ENCODE measurements at places on chromosomes 16 and 17. TPM values are rescaled to one million over a fixed set of nuclear protein-coding genes. Genes with fewer than 3 reads are reported as not detected.
A peak's percentile ranks its signal among the peaks of the same experiment; 100 is the strongest.

- peak; percentile 99 for DNase-seq
Observed at GRCh38 chr17:56699186-56699894, 105.8 kb downstream of the NOG start.

GRCh38 chr16:47780213-47780875, 319.2 kb downstream of the PHKB start:
- no peak for DNase-seq

- DNase-seq = peak; percentile 84
Observed at GRCh38 chr16:31052114-31052513, 18.8 kb downstream of the STX4 start.

DNA sequence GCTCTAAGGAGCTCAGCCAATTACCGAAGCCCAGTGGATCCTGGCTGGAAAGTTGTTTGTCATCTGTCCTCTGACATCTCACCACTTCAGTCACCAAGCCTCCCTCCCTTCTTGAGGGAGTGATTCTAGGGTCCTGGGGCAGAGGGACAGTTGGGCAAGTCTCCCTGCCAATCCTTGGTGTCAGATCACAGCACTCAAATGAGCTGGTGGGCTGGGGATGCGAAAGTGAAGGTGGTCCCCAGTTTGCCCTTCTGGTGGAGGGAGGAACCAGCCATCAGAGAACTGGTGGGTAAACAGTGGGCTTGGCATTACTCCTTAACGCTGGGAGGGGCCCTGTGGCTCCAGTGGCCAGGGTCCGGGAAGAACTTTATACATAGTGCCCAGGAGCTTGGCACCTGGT, 4.4 kb upstream of the CALB2 start:
- no peak for DNase-seq

GRCh38 chr17:73431401-73432205, 119.8 kb upstream of the CDC42EP4 start:
- DNase-seq = no peak

DNA sequence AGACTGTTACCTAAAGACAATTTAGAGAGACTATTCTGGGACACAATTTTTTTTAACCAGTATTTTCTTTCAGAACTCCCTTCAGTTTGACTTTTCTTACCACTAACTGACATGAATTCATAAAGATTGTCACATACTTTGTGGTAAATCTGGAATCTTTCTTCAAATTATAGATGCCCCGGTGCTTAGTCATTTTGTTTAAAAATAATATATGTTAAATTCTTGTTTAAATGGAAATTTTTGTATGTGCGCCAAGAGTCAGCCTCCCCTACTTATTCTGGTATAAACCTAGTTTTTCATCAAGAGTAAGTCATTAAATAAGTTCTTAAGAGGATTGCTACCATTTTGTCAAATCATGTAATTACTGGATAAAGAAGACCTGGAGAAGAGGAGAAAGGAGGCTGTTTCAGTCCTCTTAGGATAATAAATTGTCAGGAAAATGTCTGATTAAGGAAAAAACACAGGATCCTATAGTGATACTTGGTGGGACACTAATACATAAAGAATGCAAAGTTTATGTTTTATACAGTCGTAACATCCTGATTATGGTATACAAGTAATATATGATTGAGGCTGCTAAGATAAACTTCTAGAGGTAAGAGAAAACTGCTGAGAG, 424.4 kb downstream of the PMP22 start:
- DNase-seq = no peak

DNA sequence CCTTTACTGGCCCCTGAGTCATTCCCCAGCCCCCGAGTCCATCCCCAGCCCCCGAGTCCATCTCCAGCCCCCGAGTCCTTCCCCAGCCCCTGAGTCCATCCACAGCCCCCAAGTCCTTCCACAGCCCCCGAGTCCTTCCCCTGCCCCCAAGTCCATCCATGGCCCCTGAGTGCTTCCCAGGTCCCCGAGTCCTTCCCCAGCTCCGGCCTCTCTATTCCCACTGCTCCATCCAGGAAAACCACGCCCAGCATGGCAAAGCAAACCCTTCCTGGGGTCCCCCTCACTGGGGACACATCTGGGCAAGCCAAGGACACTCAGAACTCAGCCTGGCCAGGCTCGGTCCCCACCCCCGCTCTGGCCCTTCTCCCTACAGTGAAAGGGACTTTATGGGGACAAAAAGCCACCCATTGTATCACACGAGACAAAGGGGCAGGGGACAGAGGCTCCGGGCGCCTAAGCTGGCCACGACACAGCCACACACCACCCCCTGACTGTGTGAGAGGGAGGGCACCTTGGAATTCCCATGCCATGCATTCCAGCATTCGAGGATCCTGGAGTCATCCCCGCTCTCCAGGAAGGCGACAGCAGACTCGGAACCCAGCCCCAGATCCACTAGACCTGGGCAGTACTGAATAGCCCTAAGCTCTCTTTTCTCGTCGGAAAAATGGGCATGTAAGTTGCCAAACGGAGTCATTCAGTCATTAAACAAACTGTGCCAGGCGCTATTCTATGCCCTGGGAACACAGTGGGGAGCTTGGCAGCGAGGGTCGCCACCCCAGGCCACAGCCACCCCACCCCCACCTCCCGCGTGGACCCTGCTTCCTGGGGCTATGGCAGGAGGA, 14.0 kb downstream of the PLLP start:
- DNase-seq = no peak

Gene MYH8
- total RNA-seq = not detected

DNA sequence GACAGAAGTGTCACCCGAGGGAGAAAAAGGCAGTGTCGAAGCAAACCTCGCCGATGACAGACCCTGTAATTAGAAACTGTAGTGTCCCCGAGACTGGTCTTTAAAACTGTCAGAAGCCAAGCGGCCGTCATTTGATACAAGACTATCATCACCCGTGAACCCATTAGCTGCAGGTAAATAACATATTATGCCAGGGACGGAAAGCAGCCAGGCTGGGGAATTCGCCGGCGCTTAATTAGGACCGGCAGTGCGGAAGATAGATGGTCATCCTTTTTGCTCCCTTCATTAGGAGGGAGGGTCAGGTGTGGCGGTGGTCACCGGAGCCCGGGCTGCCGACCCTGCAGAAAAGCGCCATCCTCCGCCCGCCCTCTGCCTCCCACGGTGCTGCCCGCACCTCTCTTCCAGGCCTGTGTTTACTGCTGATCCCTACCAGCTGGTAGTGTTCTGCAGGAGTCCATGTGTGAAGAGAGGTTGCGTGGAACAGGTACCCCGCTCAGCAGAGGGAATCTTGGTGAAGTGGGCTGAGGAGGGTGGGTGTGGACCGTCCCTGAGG, 109.4 kb upstream of the GSE1 start:
- no peak for DNase-seq

GRCh38 chr17:55186937-55187770, 77.6 kb upstream of the HLF start:
- DNase-seq = no peak

Gene ASPA
- not detected for total RNA-seq

Gene HLF
- 0.25 TPM for total RNA-seq

DNA sequence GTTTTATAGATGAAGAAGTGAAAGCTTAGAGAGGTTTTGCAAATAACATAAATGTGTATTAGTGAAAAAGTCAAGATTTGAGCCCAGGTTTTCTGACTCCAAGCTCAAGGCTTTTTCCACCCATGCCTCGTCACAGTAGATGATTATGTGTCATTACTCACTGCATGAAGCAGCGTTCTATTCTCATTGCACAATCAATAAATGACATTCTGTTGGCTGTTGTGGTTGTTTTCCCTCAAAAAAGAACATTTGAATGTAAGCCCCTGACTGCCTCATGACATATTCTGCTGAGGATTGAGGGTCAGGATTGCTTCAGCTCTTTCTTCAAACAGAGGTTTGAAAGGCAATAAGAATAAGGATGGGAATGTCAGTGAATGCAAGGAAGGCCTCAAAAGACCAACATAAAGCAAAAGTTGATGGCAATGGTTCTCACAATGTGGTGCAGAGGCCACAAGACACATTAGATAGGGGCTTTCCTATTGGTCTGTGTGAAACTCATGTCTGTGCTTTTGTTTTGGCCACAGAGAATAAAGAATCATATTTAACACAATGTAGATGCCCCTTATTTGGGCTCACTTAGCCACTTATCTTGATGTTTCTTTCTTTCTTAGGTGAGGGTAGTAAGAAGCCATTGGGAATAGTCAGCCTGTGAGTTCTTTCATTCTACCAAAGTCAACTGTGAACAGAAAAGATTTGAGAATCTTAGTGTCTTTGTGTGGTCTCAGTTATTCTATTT, 5.4 kb upstream of the MMD start:
- no peak for DNase-seq

GRCh38 chr16:13743571-13743970, 176.4 kb upstream of the ERCC4 start:
- no peak for DNase-seq

Gene BCO1
- 0.14 TPM for total RNA-seq

DNA sequence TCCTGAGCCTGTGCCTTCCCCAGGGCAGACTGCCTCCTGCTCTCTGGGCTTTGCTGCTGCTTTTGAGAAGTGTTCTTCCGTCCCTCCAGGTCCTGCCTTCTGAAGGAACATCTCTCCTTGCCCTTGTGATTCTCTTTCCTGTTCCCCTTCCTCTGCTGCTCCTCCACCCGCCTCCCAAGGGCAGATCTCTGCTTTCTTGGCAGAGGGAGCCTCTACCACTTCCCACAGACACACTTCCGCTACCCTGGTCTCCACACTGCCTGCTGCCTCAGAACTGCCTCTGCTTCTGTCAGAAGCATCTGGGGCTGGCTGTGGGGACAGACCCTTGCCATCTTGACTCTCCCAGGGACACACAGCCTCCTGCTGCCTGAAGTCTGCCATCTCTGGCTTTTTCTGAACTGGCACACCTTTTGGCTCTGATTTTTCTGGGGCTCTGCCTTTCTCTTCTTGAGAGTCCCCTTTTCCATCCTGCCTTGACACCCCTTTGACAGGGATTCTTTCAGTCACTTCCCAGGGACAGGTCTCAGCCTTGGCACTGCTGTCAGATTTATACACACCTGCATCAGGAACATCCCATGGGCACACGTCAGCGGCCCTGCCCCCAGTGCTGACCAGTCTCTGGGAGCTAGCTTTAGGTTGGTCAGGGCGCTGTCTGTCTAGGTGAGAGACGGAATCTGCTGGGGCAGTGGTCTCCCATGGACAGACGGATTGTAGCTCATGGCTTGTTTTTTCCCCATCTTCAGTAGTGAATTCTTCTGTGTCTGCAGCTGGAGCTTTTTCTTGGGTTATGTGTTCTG, 16.6 kb downstream of the GPR179 start:
- no peak for DNase-seq

GRCh38 chr17:21253646-21254441, 634 bp upstream of the NATD1 start:
- DNase-seq = no peak

GRCh38 chr17:80294653-80295052, 34.0 kb downstream of the RNF213 start:
- no peak for DNase-seq

DNA sequence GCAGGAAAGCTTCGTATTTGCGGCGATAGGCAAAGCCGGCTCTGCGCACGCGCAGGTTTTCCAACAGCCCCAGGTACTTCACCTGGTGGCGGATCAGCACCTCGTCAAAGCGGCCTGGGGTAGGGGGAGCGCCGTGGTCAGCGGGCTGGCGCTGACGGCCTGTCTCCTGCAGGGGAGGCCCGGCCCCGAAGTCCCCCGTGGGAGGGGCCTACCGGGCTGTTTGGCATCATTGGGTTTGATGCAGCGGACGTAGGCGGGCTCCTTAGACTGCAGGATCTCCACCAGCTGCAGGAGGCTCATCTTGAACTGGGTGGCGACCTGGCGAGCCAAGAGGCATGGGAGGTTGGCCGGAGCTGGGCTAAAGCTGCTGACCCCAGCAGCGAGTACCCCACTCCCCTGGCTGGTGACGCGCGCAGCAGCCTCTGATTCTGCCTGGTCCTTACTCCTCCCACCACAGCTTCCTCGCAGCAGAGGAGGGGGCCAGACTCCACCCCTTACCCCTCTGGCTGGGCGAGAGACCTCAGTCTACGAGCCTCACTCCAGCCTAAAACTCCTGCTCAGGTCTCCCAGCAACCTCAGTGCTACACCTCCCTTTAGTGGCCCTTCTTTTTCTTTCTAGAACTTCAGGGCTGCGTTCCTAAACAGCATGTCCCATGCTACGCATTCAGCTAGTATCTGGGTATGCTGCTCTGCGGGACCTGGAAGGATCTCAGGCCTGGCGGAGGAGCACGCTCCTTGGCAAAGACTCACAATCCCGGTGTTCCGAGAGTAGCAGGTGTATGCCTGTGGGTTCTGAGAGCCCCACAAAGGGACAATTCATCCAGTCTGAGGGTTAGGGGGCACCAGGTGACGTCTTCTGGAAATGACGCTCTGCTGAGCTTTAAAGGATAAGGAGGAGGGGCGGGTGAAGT, 16.1 kb upstream of the CRK start:
- no peak for DNase-seq

Gene C17orf78
- total RNA-seq = not detected

DNA sequence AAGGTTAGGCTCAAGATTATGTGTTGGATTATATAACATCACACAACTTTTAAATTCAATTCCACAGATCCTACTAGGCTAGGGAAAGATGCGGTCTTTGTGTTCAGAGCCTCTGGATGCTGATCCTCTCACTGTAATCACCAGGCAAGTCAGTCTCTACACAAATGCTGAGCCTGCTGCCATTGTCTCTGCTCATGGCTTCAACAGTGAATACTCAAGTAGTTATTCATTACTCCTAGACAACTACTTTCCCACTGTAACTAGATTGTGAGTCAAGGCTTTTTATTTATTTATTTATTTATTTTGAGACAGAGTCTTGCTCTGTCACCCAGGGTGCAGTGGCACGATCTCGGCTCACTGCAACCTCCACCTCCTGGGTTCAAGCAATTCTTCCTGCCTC, 15.8 kb upstream of the NDUFAB1 start:
- no peak for DNase-seq

DNA sequence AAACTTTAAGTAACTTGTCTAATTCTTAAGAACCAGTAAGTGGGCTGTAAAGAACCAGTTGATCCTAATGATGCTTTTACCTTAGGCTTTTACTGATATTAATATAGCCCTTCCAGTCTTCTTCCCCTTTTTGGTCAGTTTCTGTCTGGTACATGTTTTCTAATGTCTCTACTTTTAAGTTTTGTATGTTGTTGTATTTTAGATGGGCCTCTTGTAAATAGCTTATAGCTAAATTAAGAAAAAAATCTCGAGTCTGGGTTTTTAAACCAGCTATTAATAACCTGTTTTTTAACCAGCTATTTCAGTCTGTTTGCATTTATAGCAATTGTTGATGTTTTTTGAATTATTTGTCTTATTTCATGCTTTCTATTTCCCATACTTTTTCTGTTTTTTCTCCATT, 79.0 kb downstream of the PITPNC1 start:
- no peak for DNase-seq

DNA sequence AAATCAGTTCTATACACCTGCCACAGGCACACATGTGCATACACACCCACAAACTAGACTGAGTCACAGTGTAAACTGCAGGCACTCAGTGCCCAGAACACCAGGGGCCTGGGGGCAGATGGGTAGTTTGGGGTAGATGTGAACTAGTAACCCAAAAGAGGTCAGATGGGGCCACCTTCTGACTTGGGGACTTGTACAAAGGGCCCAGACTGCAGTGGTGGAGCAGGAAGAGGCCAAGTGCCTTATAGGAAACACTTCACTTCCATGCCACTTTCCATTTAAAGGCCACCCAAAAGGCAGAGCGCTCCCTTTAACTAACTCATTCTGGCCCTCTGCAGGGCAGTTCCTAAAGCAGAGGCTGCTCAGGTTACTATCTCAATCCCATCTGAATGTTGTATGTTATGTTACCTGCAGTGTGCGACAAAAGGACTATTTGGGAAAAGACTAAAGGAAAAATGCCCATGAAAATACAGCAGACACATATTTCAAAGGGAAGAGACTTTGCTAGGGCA, 27.8 kb upstream of the ERN1 start:
- no peak for DNase-seq
